ENCODE measurements at places on chromosomes 3 and 15.

DNA sequence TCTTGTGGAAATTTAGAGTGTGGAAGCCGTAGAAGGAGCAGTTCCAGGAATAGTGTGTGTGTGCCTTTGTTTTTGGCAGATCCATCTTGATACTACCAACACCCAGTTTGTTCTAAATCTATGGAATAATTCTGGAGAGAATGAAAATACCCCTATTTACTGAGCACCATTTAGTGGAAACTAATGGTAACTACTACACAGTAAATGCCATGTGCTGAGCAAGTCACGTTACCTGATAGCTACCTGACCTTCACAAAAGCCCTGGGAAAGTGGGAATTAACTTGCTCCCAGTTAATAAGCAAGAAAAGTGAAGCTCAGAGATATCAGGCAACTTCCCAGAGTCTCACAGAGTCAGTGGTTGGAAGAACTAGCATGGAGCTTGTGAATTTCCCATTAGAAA lies 137.7 kb downstream of the ARPP21 start:
- DNase-seq = no peak

DNA sequence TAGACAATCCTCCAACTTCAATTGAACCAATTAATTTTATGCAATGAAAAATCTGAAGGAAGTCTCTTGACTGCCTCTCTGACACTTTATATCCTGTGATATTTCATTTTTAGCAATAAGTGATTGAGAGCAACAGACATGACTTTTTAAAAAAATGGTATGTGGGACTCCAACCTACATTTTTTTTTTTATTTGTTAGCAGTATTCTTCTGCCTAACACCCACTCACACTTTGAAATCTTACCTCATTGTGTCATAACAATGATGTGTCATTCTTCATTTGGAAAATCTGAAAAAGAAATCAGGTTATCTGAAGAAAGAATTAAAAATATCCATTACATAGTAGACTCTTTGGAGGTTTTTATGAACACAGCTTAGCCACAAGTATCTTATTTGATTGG lies 541.3 kb upstream of the KCNMB2 start:
- DNase-seq = peak; percentile 62

DNA sequence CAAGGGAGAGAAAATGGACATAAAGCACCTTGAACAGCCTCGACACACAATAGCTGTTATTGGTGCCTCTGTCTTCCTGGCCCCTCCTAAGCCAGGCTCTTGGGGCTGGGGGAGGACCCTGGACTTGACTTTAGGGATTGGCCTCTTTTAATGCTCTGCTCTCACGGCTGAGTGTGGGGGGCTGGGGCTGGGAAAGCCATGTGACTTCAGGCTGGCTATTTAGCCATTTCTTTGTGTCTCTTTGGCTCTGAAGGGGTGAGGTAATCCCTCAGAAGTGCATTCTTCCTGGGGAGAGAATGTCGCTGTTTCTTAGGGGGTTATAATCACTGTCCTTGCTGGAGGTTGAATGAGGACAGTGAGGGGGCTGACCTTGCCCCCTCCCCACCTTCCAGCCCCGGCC lies 26.2 kb downstream of the MAGEF1 start:
- peak; percentile 36 for DNase-seq

DNA sequence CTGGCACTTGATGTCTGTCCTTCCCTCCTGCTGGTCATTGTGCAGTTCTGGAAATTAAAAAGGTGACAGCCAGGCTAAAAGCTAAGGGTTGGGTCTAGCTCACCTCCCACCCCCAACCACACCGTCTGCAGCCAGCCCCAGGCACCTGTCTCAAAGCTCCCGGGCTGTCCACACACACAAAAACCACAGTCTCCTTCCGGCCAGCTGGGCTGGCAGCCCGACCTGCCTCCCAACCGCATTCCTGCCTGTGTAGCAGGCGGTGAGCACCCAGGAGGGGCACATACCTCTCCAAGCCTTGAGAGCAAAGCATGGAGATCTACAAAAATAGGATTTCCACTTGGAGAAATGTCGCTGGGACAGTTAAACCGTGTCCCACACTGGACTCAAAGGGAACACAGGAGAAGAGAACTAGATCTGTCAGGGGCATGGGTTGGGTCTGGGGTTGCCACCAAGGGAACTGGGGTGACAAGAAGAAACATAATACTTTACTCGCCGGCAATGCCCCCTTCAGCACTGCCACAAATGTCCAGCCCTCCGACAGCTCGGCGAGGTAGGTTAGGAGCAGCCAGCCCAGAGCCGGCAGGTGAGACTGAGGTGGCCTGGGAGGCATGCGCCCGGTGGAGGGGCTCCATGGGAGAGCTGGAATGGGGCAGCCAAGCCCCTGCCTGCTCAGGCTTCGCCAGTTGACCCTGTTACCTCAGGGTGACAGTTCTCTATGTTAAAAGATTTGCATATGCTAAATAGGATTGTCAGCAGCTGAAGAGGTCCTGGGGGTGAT lies 52.2 kb downstream of the EXOG start:
- peak; percentile 18 for DNase-seq

GRCh38 chr3:178246004-178246403 lies 290.2 kb upstream of the KCNMB2 start:
- DNase-seq = no peak

- no peak for DNase-seq
These were observed 27.8 kb upstream of the PXYLP1 start for GRCh38 chr3:141203866-141204265.

GRCh38 chr3:74288761-74289160 lies 325.7 kb downstream of the CNTN3 start:
- no peak for DNase-seq

DNA sequence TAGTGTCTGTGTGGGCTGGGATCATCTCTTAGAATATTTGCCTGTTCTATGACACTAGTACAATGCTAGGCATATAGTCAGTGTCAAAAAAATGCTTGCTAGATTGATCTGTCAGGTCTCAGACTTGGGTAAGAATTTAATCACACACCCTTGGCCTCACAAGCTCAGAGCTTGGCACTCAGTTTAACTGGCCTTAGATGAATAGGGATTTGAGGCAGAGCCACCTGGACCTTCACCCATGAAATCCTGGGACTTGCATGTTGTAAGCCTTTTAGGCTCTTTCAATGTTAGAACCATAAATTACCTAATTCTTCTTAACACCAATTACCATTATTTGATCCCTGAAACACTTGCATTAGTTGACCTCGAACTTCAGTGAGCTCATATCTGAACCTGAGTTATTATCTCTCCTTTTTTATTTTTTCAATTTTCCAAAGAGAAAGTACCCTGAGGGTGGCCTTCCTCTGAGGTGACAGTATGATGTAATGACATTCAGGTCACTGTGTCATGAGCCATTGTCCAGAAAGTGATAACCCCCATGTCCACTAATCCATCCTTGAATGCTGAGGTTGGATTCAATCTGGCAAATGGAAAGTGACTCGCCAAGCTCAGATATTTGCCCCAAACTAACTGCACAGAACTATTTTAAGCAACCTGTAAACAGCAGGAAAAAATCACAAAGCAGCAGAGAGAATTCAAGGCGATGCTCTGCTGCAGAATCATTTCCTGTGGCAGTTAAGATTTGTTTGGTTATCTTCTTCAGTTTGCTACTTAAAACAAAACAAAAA lies 615.2 kb upstream of the NR2F2 start:
- DNase-seq = no peak

DNA sequence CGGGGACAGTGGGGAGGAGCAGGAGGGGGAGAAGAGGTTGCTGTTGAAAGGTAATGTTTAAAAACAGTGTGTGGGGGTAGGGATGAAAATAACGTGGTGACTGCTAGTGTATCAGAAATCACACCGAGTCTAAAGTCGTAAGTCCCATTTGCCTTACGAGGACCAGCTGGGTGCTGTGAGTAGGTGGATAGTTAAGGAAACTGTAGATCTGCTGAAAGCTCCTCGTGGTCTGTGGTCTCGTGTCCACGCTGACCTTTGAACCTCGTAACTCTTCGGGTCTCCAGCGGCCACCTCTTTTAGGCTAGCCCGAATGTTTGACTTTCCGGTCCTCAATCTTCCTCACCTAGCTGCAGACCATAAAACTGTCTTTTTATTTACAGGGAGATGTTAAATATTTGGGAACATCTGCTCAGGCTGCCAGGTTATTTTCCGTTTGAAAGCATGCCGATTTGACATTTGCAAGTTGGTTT lies 29.3 kb upstream of the ST3GAL6 start:
- DNase-seq = peak; percentile 8

- peak; percentile 11 for DNase-seq
These were observed 414.6 kb upstream of the ARPP21 start for GRCh38 chr3:35224565-35225295.

DNA sequence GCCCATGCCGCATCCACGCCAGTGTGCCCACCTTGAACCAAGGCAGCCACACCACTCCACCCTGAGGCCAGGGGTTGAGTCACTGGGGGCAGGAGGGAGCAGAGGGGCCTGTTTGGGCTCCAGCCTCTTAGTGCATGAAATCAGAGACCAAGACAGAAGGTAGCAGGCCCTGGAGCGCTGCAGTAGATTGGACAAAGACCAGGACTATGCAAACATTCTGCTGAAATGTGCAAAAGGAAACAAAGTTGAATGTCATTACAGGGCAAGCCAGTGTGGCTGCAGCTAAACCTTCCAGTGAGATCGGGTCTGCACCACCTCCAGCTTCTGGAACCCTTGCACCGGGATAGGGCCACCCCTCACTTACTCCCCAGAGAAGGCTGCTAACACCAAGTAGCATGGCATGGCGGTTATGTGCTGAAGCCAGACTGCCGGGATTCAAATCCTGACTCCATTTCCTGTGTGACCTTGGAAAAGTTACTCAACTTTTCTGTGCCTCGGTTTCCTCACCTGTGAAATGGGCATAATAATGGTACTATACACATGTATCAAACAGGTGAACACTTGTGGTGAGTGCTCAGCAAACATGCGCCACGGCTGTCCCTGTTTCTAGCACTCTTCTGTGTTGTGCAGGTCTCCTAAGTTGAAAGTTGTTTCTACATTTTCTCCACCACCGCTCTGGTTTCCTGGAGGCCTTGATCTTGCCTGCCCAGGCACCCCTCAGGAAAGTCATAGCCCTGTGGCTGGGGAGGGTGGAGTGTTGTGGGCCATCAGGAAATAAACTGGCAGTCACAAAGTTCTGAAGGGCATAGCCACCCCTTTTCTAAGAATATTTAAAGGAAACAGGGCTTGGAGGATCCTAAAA lies 25.0 kb upstream of the GP9 start:
- DNase-seq = no peak

DNA sequence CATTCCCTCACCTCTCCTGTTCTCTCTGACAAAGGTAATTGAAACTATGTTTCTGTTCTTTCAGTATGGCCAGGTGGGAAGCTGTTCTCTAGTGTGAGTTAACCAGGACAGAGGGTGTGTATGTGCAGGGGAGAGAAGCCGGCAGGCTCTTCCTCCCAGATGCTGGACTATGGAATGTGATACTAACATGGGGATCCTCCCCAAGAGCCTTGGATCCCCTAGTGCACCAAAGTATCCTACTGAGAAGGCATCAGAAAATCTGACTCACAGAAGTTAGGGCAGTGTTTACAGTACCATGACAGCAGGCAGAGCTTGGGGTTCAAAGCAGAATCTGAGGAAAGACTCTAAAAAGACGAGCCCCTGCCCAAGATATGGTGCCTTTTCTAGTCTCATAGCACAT lies 123.1 kb downstream of the APBA2 start:
- DNase-seq = no peak

GRCh38 chr3:191795196-191795595 lies 334.2 kb downstream of the PYDC2 start:
- DNase-seq = no peak

GRCh38 chr3:153166206-153166605 lies 4.2 kb downstream of the RAP2B start:
- peak; percentile 30 for DNase-seq

GRCh38 chr3:108329947-108330346 lies 33.6 kb downstream of the HHLA2 start:
- DNase-seq = no peak

DNA sequence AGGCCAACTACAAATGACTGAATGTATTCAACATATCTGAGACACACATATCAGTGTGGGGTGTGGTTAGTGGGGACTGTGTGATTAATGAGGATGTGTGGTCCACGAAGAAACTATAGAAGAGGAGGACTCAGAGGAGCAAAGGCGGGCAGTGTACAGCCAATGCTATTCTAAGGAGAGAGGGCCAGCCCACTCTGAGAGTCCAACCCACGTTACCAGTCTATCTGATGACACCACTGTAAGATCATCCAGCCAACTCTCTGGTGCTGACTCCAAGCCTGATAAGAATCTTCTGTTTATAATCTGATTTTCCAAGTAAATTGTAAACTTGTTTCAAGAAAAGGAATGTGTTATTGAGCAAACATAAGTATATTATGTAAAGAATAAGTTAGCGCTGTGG lies 47.2 kb downstream of the MCF2L2 start:
- DNase-seq = peak; percentile 63

- DNase-seq = peak; percentile 66
These were observed 28.6 kb downstream of the KCNAB1 start for GRCh38 chr3:156148946-156149381.

- DNase-seq = no peak
These were observed 463.9 kb upstream of the ADAMTS9 start for GRCh38 chr3:65151666-65152065.

DNA sequence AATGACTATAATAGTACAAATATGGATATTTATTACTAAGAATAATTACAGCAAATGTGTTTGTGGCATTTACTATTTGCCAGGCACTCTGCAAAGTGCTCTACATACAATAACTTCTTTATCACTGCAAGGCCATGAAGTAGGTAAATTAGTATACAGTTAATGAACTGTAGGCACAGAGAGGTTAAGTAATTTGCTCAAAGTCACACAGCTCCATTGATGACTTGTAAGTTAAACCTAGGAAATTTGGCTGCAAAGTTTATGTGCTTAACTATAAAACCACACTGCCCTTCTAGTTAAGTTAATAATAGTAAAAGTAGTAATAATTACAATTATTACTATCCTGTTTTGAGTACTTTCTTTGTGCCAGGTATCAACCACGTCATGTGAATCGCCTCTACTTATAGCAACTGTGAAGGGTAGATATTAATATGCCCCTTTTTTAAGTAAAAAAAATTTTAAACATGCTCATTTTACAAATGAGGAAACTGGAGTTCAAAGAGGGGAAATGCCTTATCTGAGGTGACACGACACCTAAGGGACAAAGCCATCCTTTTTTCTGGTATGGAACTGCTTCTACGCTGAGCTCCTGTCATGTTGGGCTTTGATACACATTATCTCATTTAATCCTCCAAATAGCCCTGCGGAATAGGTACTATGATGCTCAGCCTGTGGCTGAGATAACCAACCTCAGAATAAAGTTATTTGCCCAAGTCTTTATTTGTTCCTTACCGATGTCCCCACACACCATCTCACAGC lies 8.5 kb downstream of the BHLHE40 start:
- DNase-seq = no peak

All from astrocyte (in vitro differentiated cells and primary cell).